HCEC 1CT (cell line): ENCODE measurements at places on chromosomes 2 and 18.

- no peak for DNase-seq
Observed at GRCh38 chr2:211228559-211228958, 672.2 kb downstream of the CPS1 start.

DNA sequence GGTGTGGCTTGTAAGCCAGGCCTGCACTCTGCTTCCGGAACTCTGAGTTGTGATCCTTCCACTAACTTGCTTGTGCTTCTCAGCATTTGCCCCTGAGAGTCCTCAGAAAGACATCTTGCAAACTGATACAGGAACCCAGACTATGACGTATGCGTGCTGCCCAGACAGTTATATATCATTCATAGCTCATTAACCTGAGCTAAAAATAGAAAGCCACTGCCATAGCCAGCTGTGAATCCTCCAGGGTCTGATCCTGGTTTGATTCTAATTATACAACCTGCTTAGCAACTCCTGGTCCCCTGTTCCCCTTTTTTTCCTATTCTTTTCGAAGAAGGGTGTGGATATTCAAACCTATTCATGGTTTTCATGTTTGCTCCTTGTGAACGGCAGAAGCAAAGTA is 63.7 kb downstream of the MARCHF4 start:
- no peak for DNase-seq

DNA sequence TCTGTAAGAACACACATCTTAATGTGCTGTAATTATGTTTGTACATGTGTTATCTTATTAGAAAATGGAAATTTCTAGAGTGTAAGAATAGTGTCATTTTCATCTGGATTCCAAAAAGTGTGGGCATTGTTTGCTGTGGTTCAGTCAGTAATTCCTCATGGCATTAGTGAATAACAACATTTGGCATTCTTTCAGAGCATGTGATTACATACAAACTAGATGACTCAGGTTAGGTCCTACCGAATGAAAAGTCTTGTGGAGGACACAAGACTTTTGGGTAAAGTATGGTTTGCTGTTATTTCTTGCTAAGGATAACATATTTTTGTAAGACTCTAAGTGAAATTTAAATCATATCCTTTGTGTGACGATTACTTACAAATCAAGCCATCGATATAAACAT is 593.1 kb upstream of the NRXN1 start:
- peak; percentile 70 for DNase-seq

- no peak for DNase-seq
Observed at GRCh38 chr2:207155516-207156444, 10.0 kb downstream of the KLF7 start.

DNA sequence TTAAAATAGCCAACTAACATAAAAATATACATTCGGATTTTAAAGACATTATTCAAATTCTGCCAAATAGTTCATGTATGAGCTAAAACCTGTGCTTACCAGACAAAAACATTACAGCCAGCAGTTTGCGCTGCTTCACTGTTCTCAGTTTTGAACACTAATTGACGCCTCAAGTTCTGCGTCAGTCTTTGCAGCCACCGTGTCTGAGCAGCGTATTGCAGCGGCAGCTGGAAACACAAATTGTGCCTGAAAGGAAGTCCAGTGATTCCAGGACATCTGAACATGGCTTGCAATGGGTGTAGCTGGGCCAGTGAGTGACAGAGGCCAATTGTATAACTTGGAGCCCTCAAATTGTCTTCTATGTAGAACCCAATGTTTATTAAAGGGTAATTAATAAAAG is 267.6 kb downstream of the TFCP2L1 start:
- no peak for DNase-seq

DNA sequence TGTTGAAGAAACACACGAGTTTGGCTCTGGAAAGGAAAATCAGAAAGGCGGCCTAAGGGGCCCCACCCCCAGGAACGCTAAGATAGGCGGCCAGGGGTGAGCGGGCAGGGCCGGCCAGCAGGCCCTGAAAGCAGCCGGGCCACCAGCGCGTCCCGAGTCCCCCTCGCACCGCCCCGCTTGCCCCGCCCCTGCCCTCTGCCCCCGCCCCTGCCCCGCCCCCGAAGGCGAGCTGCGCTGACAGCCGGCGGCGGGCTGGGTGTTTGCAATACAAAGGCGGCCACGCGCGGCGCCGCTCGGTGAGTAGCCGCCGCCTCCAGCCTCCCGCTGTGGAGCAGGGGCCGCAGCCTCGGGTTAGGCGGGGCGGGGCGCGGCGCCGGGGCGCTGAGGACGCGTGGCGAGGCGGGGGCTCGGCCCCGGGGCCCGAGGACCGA is at the start of gene LPIN1:
LPIN1 (plus strand) TSS at position 257 of the 431 bp plus-strand sequence. CDS start 18,910 bp downstream, outside the sequence.
- peak; percentile 87 for DNase-seq

GRCh38 chr2:27901234-27901633 is 10.7 kb downstream of the BABAM2 start:
- DNase-seq = no peak

DNA sequence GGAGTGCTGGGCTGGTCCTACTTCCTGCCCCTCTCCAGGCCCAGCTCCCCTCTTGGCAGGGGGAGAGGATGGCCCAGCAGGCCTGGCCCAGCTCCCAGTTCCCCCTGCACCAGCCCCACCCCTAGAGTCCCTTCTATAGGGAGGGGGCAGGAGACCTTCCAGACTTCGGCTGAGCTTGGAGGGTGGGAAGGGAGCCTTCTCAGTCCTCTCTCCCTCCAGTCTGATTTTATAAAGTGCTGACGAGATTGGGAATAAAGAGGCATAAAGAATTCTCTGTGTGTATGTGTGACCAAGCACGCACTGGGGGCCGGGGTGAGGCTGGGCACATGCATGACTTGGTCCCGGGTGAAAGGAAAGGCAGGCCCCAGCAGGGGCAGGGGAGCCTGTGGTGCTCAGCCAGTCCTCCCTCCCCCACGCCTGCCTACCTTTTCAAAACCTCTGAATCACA is 5.1 kb downstream of the CHPF start:
- DNase-seq = no peak

GRCh38 chr2:241230435-241230834 is 42.0 kb downstream of the ANO7 start:
- no peak for DNase-seq

- DNase-seq = no peak
Observed at GRCh38 chr2:8515864-8516533, 165.9 kb upstream of the ID2 start.

DNA sequence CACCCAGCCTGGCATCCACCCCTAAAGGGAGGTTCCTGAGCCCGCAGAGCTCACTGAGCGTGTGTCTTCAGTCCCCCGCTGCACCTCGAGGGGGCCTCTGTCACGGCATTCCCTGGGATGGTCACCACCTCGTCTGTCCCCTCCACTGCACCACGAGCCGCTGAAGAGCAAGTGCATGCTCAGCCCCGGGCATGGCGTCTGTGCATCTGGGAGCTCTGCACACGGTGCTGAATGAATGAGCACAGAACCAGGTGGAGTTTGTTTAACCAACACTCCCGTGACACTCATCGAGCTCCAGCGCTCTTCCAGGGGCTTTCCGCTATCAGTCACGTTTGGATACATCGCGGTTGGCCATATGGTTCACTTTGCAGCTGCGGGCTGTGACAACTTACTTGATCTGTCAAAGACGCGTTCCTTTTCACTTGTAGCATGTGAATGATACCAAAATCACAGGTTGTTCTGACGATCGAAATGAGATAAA is 9.2 kb downstream of the ALLC start:
- DNase-seq = no peak

- no peak for DNase-seq
Observed at GRCh38 chr2:233321166-233321565, 13.6 kb downstream of the SAG start.

GRCh38 chr2:60676706-60677330 is 79.2 kb upstream of the PAPOLG start:
- no peak for DNase-seq

- DNase-seq = no peak
Observed at GRCh38 chr2:72023678-72024390, 123.8 kb downstream of the CYP26B1 start.

DNA sequence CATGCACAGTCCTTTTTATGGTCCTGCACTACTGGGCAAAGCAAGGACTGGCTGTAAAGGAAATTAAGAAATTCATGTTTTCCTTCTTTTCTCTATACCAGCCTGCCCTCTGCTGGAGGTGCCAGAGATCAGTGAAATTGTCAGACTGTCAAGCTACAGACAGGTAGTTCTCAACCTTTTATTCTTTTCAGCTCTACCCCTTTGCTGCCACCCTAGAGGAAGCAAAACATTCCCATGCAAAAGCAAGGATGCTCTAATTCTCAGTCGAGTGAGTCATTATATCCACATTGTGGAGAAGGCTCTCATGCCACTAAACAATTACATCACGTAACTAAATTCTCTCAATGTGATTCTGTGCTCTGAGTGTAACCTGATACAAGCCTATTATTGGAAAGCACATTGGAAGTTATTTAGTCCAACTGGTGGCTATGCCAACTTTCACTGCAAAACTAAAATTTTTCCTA is 25.0 kb upstream of the RAPGEF4 start:
- DNase-seq = peak; percentile 82

DNA sequence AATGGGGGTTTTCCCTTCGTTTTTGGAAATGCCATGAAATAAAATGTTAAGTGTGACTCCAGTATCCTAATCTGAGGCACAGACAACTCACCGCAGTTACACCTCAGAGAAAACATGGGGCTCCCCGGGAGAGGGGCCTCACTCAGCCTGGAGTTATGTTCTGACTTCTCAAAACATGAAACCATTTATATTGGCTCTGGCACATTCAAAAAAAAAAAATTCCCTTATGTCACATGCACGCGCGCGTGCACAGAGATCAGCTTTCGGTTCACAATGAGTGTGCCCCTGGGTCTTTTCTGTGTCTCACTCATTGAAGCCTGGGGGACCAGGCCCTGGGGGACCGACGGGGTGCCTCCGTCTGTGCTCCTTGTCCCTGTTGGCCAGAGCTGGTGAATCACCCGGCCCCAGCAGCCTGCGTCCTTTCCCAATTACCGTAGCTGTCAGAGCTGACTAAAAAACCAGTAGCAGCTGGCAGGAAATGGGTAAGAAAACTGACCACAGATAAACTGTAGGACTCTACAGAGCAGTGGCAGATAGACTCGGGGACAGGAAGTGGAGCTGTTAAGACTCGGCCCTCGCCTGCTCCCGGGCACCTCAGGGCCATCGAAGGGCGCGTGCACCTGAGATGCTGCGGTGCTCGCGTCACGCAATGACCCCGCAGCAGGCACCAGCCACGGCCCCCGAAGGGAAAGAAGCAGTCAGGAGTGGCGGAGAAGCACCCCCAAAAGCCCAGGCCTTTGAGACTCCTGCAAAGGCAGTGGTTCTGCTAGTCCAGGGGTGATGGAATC is 138.3 kb upstream of the ID2 start:
- peak; percentile 48 for DNase-seq

DNA sequence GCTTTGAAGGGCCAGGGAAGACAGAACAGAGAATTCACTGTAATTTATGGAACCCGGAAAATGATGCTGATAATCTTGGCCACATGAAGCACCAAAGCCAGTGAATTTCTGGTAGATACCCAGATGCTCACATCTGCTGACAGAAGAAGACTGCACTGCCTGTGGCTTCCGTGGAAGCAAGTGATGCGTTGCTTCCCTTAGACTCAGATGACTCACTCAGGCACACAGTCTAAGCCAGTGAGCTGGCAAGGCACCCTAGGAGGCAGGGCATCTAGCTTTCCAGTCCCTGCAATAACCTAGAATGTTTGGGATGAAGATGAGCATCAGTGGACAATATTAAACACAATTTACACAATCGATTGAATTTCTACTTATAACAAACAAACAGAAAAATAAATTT is 284.7 kb downstream of the CMPK2 start:
- DNase-seq = no peak

DNA sequence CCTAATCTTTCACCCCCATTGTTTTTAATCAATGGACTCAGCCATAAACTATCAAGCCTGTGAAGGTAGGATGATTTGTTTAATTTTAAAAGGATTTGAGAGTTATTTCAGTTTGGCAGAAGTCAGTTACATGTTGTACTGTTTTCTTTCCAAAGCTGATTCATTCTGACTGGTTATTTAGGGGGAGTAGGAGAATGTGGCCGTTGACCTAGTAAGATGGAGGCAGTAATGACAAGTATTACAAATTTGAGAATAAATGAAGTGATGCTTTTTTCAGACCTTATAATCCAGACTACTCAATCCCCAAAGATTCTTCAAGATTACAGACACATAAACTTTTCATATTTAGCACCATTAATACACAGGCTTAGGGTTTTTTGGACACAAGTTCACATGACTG is 4.3 kb downstream of the EPHA4 start:
- DNase-seq = peak; percentile 47

DNA sequence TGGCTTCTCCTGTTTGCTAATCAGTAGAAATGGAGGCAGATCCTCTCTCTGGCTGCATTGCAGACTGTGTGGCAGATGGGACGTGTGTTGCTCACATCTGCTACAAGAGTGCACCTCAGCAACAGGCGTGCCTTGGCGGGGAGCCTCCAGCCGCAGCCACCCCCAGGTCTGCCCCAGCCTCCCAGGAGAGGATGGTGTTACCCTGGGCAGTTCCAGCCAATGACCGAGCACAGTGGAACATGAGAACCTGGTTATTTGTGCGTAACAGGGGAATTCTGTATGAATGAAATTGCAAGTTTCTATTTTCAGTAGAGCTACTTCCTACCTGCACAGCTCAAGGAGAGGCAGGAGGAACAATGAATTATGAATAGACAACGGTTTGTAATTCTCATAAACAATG is 130.6 kb upstream of the CBLN2 start:
- no peak for DNase-seq

DNA sequence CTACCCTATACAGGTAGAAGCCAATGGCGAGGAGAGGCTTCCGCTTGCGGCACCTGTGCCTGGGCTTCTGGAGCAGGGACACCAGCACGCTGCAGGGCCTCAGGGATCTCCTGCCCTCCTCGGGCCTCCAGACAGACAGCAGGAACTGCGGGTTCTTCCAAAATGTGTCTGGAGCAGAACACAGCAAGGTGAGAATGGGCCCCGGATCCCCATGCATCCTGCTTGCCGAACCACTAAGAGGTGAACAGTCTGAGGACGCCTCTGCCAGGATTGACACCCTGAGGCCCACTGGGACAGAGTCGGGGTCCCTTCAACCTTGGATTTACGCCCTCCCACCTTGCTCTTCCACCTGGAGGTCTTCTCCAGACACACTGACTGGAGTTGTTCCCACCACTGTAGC is 25.4 kb downstream of the CAPN14 start:
- no peak for DNase-seq

GRCh38 chr2:151619337-151619989 is 114.8 kb downstream of the NEB start:
- DNase-seq = peak; percentile 26

- DNase-seq = no peak
Observed at GRCh38 chr2:236901956-236902355, 183.7 kb upstream of the COPS8 start.
